Fibroblast of skin of scalp (primary cell): ENCODE measurements at places on chromosomes 16 and 17.

GRCh38 chr16:5885521-5885920, 787.9 kb upstream of the EEF2KMT start:
- no peak for DNase-seq

DNA sequence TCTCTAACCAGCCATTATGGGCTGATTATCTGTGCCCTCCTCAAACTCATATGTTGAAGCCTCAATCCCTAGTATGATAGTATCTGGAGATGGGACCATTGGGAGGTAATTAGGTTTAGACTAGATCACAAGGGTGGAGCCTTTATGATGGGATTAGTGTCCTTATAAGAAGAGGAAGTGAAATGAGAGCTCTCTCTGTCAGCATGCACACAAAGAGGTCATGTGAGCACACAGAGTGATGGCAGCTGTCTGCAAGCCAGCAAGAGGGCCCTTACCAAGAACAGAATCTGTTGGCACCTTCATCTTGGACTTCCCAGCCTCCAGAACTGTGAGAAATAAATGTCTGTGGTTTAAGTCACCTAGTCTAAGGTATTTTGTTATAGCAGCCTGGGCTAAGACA, 101.9 kb downstream of the PCTP start:
- DNase-seq, result no peak

GRCh38 chr16:21156767-21157467, 1.6 kb upstream of the LDAF1 start:
- DNase-seq, result peak; percentile 88

DNA sequence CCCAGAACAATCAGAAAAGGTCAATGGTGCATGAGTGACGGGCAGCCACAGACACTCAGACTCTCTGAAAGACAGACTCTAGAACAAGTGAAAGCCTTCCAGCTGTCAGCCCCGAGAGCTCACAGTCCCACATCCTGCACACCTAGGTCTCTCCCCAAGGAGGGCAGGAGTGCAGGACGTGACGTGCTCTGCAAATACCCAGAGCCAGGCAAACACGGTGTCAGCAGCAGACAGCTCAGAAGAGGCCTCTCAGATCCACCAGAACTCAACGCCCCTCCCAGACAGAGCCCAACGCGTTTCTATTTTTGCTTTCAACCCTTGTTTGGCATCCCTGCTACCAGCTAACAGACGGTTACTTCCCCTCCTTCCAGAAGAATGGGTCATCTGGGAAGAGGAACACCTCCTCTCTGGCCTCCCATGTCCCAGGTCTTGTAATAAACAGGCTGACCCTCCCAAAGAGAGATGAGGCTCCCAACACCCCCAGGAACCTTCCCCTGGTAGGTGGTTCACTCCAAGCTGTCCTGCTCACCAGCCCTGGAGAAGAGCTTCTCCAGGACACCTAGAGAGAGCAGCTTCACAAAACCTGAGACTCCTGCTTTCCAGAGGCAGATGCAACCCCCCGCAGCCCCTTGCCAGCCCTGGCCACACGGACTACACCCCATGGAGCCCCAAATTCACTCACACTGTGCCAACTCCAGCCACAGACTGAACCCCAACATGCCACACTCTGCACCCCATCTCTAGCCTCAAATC, 7.6 kb downstream of the PITPNM3 start:
- DNase-seq, result no peak

GRCh38 chr17:7004398-7005253, 7.8 kb upstream of the RNASEK start:
- DNase-seq, result peak; percentile 68

DNA sequence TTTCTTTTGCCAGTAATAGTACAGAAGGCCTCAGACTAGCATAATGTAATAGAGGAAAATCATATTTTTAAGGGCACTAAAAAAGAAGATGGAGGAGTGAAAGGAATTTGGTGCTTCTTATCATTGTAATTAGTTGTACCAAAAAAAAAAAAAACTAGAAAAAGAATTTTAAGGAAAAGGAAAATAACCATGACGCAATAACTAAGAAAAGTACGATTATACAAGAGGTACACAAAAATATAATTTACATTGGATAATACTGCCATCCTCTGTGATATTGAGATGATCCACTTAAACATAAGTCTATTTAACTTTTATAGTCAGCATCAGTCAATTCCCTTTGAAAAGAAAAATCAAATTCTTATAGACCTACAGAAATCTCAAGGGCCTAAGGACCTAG, 146.7 kb upstream of the IRX5 start:
- no peak for DNase-seq

GRCh38 chr17:2844416-2844815, 48.2 kb downstream of the RAP1GAP2 start:
- DNase-seq, result peak; percentile 36

GRCh38 chr17:75731716-75732498, 10.6 kb downstream of the ITGB4 start:
- DNase-seq, result no peak

GRCh38 chr16:84478172-84478947, 26.1 kb downstream of the MEAK7 start:
- DNase-seq, result peak; percentile 15

DNA sequence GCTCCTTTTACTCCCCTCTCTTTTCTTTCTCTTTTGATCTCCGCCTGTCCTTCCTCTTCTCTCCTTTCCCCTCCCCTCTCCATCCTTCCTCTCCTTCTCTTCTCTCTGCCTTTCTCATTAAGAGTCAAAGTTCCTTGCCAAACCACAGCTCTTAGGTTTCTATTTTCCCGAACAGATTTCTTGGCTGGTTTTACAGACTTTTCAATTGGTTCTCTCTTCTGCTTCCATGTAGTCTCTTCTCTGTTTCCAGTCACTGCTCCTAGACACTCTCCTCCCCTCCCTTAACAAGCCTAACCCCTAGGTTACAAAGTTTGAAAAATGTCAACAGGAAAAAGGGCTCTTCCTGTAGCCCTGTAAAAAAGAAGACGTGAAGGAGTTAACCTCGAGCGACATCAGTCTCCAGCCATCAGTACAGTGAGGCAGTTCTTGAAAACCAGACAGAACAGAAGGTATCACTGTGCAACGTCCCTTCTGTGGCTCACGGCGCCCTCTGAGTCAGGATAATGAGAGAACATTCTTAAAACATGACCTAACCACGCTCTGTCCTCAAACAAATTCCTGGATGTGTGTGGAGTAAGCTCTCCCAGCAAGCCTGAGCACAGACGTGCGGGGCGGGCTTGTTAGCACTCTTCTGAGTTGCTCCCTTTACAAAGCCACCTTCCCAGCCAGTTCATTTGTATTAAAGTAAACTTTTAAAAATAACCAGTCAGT, 11.6 kb upstream of the MARCHF10 start:
- peak; percentile 97 for DNase-seq

- DNase-seq, result peak; percentile 21
Measured at GRCh38 chr16:74650966-74651567, 15.6 kb downstream of the RFWD3 start.

DNA sequence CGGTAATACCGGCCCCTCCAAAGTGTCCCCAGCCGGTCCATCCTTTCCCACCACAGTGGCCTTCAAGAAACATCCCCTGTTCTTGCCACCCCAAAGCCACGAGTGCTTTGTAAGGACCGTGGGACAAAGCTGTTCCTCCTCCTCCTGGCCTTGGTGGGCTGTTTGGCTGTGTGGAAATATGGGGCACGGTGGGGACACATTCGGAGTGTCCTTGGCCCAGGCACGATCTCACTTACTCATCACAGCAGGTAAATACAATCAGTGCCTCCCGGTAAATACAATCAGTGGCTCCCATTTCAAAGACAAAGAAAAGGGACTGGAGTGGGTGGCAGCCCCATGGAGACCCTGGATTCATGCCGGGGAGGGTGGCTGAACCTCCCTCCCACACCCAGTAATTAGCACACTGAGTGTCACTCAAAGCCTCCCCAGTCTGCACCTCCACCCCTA, 10.4 kb downstream of the SCN4A start:
- no peak for DNase-seq

DNA sequence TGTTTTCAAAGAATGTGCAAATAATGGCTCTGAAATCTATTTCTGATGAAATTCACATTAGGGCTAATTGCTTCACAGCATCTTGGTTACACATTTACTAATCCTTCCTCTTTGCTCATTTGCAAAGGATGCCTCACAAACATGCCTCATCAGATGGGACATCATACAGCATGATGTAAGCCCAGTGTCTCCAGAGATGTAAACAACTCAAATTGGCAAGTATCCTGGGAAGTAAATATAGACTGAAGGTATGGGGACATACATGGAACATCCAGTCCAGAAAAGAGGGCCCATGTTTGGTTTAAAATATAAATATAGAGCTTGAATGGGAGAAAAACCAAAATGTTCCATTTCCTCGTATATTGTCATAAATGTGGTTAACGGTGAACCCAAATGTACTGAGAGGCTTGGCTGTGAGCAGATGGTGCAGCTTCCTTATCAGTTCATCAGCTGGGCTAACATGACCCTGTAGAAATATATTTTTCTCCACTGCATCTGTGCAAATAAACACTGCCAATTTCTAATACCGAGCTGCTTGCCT, 142.9 kb upstream of the NUDT7 start:
- no peak for DNase-seq

DNA sequence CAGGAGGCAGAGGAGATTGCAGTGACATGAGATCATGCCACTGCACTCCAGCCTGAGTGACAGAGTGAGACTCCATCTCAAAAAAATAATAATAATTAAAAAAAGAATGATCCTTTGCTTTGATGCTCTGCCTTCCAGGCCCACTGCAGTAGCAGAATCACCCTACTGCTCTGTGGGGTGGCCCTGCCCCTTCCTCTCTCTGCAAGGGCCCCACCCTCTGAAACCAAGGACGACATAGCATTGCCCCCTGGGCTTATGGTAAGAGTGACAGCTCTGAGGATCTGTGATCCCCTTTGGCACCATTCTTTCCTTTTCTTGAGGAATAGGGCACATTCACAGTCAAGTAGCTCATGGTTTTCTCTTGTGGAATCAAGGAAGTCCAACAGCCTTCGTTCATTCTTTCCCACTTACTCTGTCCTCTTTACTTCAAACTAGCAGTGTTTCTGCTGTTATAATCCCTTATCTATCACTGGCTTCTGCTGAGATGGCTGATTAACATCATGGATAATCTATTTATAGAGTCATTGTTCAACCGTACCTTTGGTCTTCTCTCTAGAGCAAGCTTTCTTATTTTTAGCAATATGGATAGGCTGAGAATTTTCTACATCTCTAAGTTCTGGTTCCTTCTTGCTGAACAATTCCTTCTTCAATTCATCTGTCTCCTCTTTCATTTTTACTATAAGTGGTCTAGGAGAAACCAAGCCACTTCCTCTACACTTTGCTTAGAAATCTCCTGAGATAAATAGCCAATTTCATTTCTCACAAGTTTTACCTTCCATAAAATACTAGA, 14.1 kb downstream of the RAD51C start:
- DNase-seq, result no peak

DNA sequence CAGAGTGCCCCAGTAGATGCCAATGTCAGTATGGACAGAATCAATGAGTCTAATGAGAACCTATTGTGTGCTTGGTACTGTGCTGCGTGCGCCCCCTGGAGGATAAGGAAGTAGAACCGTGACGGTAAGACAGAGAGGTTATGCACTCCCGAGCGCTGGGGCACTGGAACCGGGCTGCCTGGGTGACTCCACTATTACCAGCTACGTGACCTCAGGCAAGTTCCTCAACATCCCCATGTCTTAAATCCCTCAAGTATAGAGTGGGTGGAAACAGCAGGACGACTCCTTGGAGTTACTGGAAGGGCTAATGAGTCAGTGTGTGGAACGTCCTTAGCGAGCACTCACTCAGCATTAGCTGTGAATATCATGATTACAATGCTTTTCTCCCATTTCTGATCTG, 16.2 kb downstream of the CHST4 start:
- peak; percentile 38 for DNase-seq
